GM19239 (cell line): ENCODE measurements at places on chromosomes 1 and 21.

DNA sequence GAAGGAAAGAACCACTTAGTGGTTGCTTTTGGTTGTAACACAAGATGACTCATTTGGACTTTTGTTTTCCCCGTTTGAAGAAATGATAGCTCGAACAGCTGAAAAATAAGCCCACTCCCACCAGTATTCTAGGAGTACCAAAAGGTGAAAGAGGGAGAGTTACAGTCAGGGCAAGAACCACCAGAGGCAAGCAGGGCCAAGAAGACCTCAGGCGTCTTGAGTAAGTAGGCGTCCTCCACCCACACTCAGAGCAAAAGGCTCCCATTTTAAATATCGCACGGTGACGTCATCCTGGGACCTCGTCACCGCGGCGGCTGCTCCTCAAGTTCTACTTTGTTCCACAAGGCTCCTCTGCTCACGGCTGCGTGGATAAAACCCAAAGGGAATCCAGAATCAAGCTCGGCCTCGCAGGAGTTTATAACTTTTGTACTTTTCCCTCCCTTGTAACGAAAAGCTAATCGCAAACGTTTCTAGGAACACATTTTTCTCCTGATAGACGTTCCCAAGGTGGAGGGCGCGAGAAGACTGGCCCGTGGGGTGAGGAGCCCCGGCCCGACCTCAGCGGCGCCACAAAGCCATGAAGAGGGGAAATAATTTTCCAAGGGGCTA lies 1.2 kb downstream of the BTG3 start:
- peak; percentile 40 for DNase-seq

GRCh38 chr1:27379564-27380122 lies 3.5 kb downstream of the CD164L2 start:
- no peak for DNase-seq

DNA sequence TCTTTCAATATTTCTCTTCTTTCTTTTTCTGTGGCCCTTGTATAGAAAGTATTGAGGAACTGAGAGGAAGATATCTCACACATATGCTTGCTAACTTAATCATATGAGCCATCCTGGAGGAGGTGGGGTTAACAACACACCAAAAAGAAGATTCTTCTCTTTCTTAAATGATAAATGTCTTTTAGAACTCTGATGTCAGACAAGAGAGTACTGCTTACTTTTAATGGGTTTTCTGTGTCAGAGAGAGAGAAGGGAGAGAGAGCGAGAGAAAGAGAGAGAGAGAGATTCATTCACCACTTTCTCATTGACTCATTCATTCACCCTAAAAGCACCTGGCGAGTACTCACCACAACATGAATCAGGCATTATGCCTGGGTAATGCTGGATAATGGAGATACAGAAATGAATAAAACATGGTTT lies 250.3 kb upstream of the SGIP1 start:
- DNase-seq, result no peak

DNA sequence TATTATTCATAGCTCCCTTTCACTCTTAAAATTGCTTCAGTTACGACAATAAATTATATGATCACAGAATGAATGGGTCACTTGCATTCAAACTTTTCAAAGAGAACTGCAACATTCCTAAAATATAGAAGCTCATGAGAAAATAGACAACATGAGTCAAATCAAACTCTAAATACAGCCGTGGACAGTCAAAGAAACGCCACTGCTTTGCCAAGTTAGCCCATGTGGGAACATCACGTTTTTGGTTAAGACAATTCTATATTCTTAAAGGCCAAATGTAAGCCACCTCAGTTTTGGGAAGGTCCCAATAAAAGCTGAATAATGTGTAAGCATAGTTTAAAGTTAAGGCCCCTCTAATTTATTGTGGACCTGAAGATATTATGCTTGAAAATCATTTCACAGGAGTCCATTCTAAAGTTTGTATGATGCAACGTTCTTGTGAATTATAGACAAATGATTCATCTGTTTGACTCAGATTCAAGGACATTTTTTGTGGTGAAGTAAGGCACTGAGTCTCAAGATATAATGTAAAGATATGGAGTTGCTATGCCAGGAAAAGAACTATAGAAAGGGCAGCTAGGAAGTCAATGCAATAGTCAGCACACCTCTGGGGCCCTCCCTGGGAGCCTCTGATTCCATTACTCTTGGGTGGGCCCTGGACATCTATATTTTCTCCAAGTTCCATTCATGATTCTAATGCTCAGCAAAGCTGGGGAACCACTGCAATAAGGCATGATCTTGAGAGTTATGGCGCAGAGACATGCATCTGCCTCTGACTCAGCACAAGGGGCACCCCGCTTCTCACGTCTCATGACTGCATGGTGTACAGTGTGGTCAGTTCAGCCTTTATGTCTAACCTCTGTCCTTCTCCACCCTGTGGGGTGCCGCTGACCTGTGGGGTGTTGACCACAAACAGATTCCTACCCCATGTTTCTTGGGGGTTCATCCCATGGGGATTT lies 33.9 kb downstream of the ETS2 start:
- DNase-seq, result no peak

- no peak for DNase-seq
These were observed 154.9 kb downstream of the TGFBR3 start for GRCh38 chr1:91730801-91731732.

- DNase-seq, result no peak
These were observed 11.4 kb downstream of the PLA2G5 start for GRCh38 chr1:20081353-20081810.

DNA sequence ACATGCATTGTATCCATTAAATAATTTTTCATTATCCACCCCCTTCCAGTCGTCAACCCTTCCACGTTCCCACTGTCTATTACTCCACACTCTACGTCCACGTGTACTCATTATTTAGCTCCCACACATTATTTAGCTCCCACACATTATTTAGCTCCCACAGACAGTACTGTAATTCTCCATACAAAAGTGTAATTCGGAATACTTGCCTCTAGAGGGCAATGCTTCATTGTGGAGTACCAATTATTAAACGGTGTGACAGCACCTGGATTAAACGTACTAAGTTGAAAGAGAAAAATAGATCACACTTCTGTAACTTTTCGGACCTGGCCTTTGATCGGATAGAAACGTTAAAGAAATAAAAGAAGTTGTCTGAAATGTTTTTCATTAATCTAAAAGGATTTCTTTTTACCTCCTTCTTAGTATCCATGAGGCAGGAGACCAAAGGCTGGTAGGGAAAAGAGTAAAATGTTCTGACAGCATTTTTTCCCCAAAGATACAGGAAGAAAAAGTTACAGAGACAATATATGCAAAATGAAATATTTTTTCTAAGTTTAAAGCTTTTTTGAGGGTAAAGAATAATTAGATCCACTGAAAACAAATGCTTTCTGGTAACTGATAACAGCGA lies 99.2 kb downstream of the LHX8 start:
- no peak for DNase-seq

- peak; percentile 75 for DNase-seq
These were observed 35.7 kb downstream of the ZBTB8B start for GRCh38 chr1:32500387-32501209.

- DNase-seq, result no peak
These were observed 25.6 kb downstream of the CRCT1 start for GRCh38 chr1:152539901-152540300.

DNA sequence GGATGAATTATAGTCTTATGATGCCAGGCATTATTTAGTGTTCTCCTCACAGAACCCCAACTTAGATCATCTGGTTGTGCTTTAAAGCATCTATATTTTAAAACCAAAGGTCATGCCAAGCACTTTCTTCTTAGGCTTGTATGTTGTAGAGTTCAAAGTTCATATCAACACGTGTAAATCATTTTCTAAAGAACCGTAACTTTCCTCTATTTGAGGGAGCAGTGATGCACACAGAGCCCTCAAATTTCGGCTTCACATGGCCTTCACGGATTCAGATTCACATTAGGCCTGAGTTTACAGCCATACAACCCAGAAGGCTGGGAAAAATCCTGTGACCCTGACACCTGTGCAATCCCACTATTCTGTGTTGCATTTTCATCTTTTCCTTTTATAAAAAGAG lies 52.1 kb upstream of the SEC16B start:
- DNase-seq, result no peak

DNA sequence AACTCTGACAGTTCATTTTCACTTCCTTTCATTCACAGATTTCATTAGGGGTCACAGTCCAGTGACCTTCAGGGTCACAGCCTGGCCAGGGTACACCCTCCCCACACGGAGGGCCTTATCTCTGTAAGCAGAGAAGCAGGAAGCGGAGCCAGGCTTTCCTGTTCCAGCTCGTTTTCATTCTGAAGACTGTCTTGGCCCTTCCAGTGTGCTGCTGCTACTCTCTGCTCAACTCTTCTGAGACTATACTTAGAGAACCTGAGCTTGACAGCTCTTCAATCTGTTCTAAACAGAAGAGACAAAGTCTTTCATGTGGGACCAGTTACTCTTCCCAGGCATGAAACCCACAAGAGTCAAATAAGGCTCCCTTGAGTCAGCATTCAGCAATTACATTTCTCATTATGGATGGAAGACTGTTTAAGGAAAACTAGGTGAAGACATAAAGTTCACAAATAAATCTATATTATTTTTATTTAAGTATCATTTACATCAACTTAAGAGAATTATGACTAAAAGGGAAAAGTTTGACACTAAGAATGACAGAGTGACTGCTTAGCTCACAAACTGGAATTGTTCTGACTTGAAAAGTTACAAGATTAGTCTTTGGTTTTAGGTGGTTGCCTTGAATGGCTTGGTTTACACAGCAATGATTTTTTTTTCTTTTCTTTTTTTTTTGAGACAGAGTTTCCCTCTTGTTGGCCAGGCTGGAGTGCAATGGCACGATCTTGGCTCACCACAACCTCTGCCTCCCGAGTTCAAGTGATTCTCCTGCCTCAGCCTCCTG lies 4.8 kb upstream of the TDRD10 start:
- peak; percentile 48 for DNase-seq

- DNase-seq, result no peak
These were observed 149.3 kb downstream of the TGFB2 start for GRCh38 chr1:218494449-218494852.

DNA sequence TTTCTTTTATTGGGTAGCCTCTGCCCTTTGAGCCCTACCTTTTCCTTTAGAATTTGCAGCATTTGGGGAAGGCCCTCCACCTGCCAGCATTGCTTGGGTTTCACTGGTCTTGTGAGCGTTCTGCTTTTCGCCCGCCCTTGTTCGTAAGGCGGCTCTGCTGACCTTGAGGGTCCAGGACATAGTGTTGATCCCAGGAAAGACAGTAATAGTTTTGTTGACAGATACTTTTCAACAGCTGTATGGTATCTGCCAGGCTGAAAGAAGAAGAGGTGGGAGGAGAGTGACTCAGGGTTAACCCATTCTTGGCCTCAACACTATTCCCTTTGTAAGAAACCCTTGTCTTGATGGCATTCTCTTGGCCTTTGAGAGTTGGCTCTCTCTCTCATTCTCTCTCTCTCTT lies 113.4 kb upstream of the SPAG17 start:
- no peak for DNase-seq

- DNase-seq, result no peak
These were observed 45.4 kb upstream of the PLD5 start for GRCh38 chr1:242569867-242570266.

GRCh38 chr1:200967693-200968468 lies 55.6 kb downstream of the KIF21B start:
- no peak for DNase-seq

- DNase-seq, result no peak
These were observed 110.8 kb upstream of the RUNX1 start for GRCh38 chr21:35159881-35160280.

DNA sequence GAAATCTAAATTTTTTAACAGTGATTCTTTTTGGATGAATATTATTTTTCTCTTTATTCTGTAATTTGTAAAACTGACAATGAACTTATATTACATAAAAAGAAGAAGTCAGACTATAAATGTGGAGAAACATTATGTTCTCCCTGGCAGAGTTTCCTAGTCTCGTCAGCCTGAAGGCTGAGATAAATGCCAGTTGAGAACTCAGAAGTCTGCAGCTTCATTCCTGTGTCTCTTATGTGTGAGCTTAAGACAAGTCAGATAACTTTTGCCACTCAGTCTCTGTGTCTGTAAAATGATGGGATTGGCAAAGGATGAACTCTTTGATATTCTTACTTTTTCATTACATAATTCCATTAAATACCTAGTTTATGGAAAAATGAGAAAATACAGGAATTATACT lies 568.8 kb upstream of the ZRANB2 start:
- DNase-seq, result no peak

DNA sequence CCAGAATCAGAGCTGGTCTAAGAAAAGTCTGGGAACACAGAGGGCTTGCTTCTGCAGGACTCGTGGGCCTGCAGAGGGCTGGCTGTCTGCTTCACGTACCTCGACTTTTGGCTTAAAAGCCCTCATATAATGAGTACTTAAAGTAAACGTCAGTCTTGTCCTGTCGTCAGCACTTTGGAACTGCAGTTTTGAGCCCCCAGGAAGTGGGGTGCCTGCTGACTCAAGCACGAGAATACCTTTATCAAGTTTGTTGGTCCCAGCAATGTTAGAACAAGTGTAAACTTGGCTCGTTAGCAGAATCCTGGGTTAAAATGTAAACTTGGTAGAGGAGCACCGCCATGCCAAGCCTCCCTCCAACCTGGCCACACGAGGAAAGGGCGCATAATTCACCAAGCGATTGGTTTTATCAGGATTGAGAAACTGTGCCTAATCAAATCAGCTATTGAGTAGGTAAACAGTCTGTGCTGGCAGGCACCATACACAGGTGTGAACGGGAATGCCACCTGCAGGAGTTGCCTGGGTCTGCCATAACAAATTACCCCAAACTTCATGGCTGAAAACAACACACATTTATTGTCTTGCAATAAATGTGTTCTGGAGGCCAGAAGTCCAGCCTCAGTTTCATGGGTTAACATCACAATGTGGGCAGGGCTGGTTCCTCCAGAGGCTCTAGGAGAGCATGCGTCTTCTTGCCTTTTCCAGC lies 45.0 kb upstream of the FHAD1 start:
- DNase-seq, result no peak

GRCh38 chr1:100622506-100622905 lies 84.6 kb downstream of the GPR88 start:
- no peak for DNase-seq

- DNase-seq, result no peak
These were observed 156.3 kb downstream of the LYPLAL1 start for GRCh38 chr1:219330001-219330400.

GRCh38 chr1:53278298-53278725 lies 40.0 kb upstream of the MAGOH start:
- DNase-seq, result peak; percentile 93

- no peak for DNase-seq
These were observed 4.3 kb upstream of the SLC30A2 start for GRCh38 chr1:26050248-26050640.

DNA sequence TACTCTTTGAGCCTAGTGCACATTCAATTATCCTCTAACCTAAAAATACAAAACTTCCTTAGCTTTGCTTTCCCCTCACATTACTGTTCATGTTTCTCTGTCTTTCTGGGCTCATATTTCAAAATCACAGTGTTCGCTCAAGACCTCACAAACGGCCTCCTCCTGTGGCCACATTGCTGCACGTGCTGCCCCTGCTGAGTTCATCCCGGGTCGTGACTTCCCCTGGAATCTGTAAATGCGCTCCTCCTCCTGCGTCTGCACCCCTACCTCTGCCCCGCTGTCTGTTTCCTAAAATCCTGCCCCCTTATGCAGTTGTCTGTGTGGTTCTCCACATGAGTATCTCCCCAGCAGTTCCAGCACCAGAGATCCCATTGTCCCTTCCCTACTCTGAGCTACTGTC lies 45.5 kb upstream of the RAVER2 start:
- DNase-seq, result no peak
